Ovary (tissue), 10 donors: ENCODE measurements at places on chromosomes 7 and 10. TPM values are rescaled to one million over a fixed set of nuclear protein-coding genes. Genes with fewer than 3 reads are reported as not detected.
A peak's percentile ranks its signal among the peaks of the same experiment; 100 is the strongest.

- no peak for DNase-seq
- H3K4me1 ChIP-seq = peaks cover 2% of the 10 kb centered on the region
Measured at GRCh38 chr10:4830551-4830950, 4.5 kb downstream of the AKR1E2 start.

DNA sequence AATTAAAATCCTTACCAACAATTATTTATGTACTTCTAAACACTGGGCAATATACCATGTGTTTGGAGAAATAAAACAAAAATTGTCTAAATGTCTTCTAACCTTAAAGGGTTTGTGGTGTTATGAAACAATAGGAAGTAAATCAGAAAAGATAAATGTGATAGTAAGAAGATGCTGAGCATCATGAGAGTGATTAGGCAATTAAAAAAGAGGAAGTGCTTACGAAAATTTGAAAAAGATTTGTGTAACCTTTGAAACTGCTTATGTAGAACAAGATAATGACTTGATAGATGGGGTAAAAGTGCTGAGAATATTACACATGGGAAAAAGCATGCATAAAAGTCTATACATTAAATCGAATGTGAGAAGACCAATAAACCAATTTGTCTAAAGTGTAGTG is 573.4 kb upstream of the CNTNAP2 start:
- H3K4me3 ChIP-seq = no peak overlapping the region
- H3K36me3 ChIP-seq = no peaks in the 10 kb centered on the region
- H3K4me1 ChIP-seq = no peaks in the 10 kb centered on the region
- H3K27me3 ChIP-seq = no peaks in the 10 kb centered on the region

DNA sequence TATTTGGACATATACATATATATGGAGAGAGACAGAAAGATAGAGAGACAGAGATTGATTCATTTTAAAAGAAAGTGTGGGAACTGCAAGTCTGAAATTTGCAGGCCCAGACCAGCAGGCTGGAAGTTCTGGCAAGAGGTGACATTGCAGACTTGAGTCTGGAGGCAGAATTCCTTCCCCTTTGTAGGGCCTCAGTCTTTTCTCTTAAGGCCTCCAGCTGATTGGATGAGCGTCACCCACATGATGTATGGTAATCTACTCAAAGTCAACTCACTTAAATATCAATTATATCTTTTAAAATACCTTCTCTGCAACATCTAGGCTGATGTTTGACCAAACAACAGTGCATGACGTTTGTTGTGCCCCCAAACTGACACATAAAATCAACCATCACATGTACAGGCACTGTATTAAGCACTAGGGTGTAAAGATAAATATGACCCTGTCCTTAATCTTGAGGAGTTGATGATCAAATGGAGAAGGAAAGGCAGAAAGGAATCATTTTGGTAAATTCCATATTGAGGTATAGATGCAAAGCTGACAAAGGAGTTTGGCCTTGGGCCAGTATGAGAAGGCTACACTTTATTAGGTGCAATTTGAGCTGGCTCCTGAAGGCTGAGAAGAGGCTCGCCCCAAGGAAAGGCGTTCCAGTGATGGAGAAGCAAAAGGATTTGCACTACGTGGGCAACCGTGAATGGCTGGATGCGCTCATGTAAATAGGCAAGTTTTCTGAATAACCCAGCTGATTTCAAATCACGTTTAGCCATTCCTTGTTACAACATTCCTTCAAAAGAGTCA is 52.6 kb downstream of the BPGM start:
- no peak overlapping the region for H3K27ac ChIP-seq
- H3K4me1 ChIP-seq = peaks cover 28% of the 10 kb centered on the region
- no peak overlapping the region for H3K4me3 ChIP-seq
- H3K27me3 ChIP-seq = no peaks in the 10 kb centered on the region

- H3K4me3 ChIP-seq = no peak overlapping the region
- DNase-seq = no peak
- no peaks in the 10 kb centered on the region for H3K36me3 ChIP-seq
- no peak overlapping the region for H3K27ac ChIP-seq
- H3K27me3 ChIP-seq = no peaks in the 10 kb centered on the region
Measured at GRCh38 chr10:58851606-58852005, 324.8 kb upstream of the PHYHIPL start.

GRCh38 chr7:12647364-12648219 is 39.8 kb upstream of the ARL4A start:
- H3K4me3 ChIP-seq = no peak overlapping the region
- no peaks in the 10 kb centered on the region for H3K36me3 ChIP-seq
- no peaks in the 10 kb centered on the region for H3K4me1 ChIP-seq
- no peak overlapping the region for H3K27ac ChIP-seq
- no peaks in the 10 kb centered on the region for H3K27me3 ChIP-seq

DNA sequence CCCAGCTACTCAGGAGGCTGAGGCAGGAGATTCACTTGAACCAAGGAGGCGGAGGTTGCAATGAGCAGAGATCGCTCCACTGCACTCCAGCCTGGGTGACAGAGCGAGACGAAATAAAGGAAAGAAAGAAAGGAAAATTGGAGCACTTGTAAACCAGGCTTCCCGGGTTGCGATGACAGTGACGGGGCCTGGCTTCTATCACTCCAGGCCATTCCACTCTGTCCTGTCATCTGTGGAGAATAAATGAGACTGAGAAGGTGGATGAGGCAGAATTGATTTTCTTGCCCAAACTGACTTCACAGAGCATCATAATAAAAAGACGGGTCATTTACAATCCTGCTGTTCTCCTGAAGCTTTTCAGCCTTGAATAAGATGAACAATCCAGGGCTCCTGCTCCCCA is 12.1 kb upstream of the KPNA7 start:
- DNase-seq = no peak
- H3K27me3 ChIP-seq = no peaks in the 10 kb centered on the region
- H3K4me1 ChIP-seq = no peaks in the 10 kb centered on the region
- no peak overlapping the region for H3K4me3 ChIP-seq

- no peaks in the 10 kb centered on the region for H3K27me3 ChIP-seq
- no peaks in the 10 kb centered on the region for H3K36me3 ChIP-seq
- no peaks in the 10 kb centered on the region for H3K4me1 ChIP-seq
- H3K4me3 ChIP-seq = no peak overlapping the region
Measured at GRCh38 chr10:125631806-125632205, 51.2 kb downstream of the TEX36 start.

DNA sequence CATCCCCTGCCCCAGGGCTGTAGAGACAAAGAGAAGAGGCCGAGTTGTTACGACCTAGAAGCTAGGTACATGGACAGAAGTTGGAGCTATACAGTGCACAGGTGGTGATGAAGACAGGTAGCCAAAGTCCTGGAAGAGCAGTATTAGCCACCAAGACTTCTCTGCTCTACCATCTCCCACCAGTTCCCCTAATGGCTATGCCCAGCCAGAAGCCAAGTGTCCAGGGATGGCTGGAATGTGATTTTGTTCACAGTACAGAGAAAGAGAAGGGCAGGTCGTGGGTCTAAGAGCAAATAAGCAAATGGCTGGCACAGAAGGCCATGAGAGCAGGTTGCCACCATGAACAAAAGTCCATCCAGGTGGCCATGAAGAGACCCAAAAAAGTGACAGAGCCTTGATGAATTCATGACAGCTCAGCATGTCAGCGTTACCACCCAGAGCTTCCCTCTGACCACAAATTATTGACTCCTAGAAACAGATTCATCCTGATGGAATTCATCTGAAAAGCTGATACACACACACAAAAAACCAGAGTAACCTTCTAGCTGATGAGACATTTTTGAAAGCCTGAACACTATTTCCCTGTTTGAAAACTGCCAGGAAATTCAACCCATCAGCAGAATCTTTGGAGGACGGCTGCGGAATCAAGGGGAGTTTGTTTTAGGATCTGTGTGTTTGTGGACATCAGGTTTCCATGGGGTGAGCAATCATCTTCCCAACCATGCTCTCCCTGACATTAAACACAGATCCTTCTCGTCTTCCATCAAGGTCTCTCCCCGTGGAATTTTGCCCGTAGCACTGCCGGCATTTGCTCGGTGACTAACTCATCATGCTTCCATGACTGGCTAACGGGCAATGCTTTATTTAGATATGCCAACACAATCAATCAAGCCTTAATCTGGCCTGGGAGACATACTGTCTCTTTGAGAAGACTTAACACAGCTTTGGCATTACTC is 906.7 kb upstream of the AUTS2 start:
- no peak overlapping the region for H3K4me3 ChIP-seq
- no peaks in the 10 kb centered on the region for H3K27me3 ChIP-seq
- no peaks in the 10 kb centered on the region for H3K4me1 ChIP-seq
- DNase-seq = no peak
- H3K36me3 ChIP-seq = no peaks in the 10 kb centered on the region

GRCh38 chr10:71251319-71251718 is 38.9 kb downstream of the UNC5B start:
- H3K27ac ChIP-seq = no peak overlapping the region
- DNase-seq = no peak
- no peaks in the 10 kb centered on the region for H3K27me3 ChIP-seq
- H3K4me1 ChIP-seq = peaks cover 4% of the 10 kb centered on the region
- no peak overlapping the region for H3K4me3 ChIP-seq

GRCh38 chr7:129886818-129887186 is 66.0 kb downstream of the UBE2H start:
- H3K36me3 ChIP-seq = no peaks in the 10 kb centered on the region
- no peaks in the 10 kb centered on the region for H3K27me3 ChIP-seq
- H3K4me1 ChIP-seq = peaks cover 4% of the 10 kb centered on the region
- H3K27ac ChIP-seq = no peak overlapping the region
- no peak overlapping the region for H3K4me3 ChIP-seq

DNA sequence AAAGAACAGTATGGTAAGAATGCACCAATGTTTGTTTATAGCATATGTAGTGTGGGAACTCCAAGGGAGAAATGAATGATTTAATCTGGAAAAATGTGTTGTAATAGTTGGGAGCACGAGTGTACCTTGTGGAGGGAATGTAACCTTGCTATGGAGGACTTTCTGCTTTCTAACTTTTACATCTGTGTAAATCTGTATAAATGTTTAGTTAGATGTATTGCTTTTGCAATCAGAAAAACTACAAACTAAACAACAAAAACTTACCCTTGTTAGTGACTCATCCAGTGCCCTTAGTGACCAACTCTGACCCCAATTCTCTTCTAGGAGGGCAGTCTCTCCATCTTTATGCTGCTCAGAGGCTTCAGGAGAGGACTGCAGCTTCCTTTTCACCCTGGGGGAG is 89.3 kb downstream of the CCNY start:
- H3K27ac ChIP-seq = no peak overlapping the region
- DNase-seq = no peak
- H3K36me3 ChIP-seq = no peaks in the 10 kb centered on the region
- no peak overlapping the region for H3K4me3 ChIP-seq
- no peaks in the 10 kb centered on the region for H3K27me3 ChIP-seq

DNA sequence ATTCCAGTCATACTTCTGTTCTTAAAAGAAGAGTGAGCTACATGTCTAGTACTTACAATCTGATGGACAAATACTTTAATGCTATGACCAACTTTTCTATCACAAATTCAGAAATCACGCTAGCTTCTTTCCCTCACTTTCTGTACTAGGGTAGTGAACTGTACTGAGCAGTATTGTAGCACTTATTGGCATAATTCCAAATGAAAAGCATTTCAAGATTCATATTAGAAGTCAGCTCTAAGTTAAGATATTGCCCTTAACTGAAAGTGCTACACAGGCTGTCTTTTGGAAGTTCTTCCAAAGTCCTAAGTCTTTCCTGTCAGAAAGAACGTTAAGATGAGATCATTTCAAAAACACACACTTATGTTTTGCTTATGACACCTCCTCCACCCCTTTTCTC is 13.4 kb downstream of the P4HA1 start:
- H3K27ac ChIP-seq = no peak overlapping the region
- H3K4me1 ChIP-seq = peaks cover 1% of the 10 kb centered on the region
- H3K36me3 ChIP-seq = no peaks in the 10 kb centered on the region
- H3K27me3 ChIP-seq = no peaks in the 10 kb centered on the region

DNA sequence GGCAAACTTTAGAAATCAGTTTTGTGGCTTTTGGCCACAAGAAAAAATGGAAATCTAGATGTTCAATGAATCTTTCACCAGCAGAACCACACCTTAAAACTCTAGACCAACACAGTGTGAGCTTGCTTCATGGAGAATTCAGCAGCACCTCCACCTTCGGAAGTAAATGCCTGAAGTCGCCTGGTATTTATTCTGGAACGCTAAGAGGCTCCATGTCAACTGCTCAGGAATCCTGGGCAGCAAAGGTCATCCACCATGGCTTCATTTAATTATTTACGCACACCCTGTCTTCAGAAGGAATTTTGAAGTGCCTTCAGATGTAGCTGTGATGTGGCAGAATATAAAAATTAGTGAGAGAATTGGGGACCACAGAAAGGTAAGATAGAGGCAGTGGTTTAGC is 167.7 kb downstream of the GFRA1 start:
- H3K4me3 ChIP-seq = no peak overlapping the region
- no peak overlapping the region for H3K27ac ChIP-seq
- H3K27me3 ChIP-seq = no peaks in the 10 kb centered on the region
- no peaks in the 10 kb centered on the region for H3K36me3 ChIP-seq

GRCh38 chr10:79320820-79321493 is 26.3 kb upstream of the PPIF start:
- no peak for DNase-seq
- no peak overlapping the region for H3K4me3 ChIP-seq
- H3K4me1 ChIP-seq = peaks cover 14% of the 10 kb centered on the region

DNA sequence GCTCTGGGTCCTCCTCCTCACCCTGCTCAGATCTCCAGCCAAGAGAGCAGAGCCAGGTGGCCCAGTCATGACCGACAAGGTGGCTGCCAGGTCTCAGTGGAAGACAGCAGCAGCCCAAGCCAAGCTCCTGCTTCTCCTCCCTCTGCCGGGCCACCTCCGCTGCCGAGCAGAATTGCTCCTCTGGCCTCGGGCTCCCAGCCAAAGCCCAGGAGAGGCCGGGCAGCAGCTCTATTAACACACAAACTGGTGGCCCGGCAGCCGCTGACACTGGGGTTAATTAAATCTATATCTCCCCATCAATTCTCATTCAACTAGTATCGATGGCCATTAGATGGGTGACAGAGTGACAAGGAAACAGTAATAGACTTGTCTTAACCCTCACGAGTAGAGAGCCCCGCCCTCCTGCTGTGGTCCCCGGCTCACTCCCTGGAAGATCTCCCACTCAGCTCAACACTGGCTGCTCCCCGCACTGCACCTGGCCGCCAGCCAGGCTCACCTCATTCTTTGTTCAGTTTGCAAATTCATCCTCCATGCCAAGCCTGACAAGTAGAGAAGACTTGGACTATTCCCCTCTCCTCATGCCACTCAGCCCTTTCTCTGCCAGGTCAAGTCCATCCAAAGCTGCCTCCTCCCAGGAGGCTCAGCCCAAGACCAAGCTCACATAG is 74.1 kb upstream of the UNC5B start:
- H3K27me3 ChIP-seq = no peaks in the 10 kb centered on the region
- H3K27ac ChIP-seq = no peak overlapping the region
- no peaks in the 10 kb centered on the region for H3K4me1 ChIP-seq

- H3K36me3 ChIP-seq = no peaks in the 10 kb centered on the region
- DNase-seq = no peak
- H3K4me1 ChIP-seq = peaks cover 7% of the 10 kb centered on the region
Measured at GRCh38 chr7:124033807-124034753, 1.2 kb upstream of the TMEM229A start.

GRCh38 chr10:124622158-124622557 is 122.0 kb downstream of the FAM53B start:
- H3K4me3 ChIP-seq = no peak overlapping the region
- H3K27me3 ChIP-seq = no peaks in the 10 kb centered on the region
- no peaks in the 10 kb centered on the region for H3K36me3 ChIP-seq
- peak overlapping the region; percentile 17 for H3K27ac ChIP-seq

Gene TSPAN33
- total RNA-seq = 1.7 TPM

Gene PUS7
- 10.3 TPM for total RNA-seq

Gene FRAT2
- total RNA-seq = 6.6 TPM

Gene STOX1
- 1.8 TPM for total RNA-seq

Gene ATP6V1F
- total RNA-seq = 85.0 TPM

Gene STARD3NL
- total RNA-seq = 44.3 TPM

Gene HPSE2
- total RNA-seq = not detected
